Calu3 (cell line): ENCODE measurements at places on chromosomes 16 and 17. TPM values are rescaled to one million over a fixed set of nuclear protein-coding genes. Genes with fewer than 3 reads are reported as not detected.

The TBX4 gene
- not detected in 2 replicates for total RNA-seq

The SCPEP1 gene
- 17.6 and 20.2 TPM in 2 replicates for total RNA-seq

The KCNG4 gene
- not detected in 2 replicates for total RNA-seq

The EXOC3L1 gene
- 0.31 and 1.2 TPM in 2 replicates for total RNA-seq

The KRT31 gene
- total RNA-seq, result not detected in 2 replicates

The ERBB2 gene
- total RNA-seq, result 4,829 and 4,830 TPM in 2 replicates
